ENCODE measurements at places on chromosomes 4 and X. TPM values are rescaled to one million over a fixed set of nuclear protein-coding genes. Genes with fewer than 3 reads are reported as not detected.

- DNase-seq: no peak
- H3K36me3 ChIP-seq: no peaks in the 10 kb centered on the region
- H3K4me3 ChIP-seq: no peak overlapping the region
- no peaks in the 10 kb centered on the region for H3K4me1 ChIP-seq
Measured at GRCh38 chr4:181971411-181971810, 271.8 kb upstream of the TENM3 start.

- H3K4me3 ChIP-seq: no peak overlapping the region
- no peak overlapping the region for H3K27ac ChIP-seq
- no peak for DNase-seq
- H3K36me3 ChIP-seq: peaks cover 12% of the 10 kb centered on the region
Measured at GRCh38 chr4:94238160-94238559, 30.5 kb downstream of the SMARCAD1 start.

DNA sequence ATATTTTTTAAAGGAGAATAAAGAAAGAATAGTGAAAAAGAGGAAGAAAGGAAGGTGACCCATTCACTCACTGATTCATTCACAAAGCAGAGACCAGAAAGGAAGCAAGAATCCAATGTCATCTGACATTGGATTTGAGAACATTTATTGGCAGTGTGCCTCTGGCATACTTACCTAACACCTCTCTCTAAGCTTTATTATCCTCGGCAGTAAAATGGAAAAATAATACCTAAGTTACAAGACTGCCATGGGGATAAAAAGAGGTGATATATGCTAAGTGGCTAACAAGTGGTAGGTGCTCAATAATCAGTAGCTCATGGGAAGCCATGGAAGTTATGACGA lies 41.6 kb upstream of the PPARGC1A start:
- H3K4me1 ChIP-seq: peaks cover 5% of the 10 kb centered on the region
- H3K4me3 ChIP-seq: no peak overlapping the region
- DNase-seq: no peak
- H3K27me3 ChIP-seq: no peaks in the 10 kb centered on the region
- H3K27ac ChIP-seq: no peak overlapping the region

DNA sequence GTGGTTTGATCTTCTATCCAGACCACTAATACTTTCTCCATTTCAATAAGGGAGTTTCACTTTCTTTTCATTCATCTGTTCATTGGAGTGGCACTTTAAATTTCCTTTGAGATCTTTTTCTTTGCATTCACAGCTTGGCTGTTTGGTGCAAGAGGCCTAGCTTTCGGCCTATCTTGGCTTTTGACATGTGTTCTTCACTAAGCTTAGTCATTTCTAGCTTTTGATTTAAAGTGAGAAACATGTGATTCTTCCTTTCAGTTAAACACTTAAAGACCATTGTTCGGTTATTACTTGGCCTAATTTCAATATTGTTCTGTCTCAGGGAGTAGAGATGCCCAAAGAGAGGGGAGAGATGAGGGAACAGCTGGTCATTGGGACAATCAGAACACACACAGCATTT lies 24.3 kb downstream of the CXCL13 start:
- no peaks in the 10 kb centered on the region for H3K36me3 ChIP-seq
- no peaks in the 10 kb centered on the region for H3K27me3 ChIP-seq
- no peaks in the 10 kb centered on the region for H3K4me1 ChIP-seq

The ABLIM2 gene
- 3.8 TPM for total RNA-seq

The CAMK2D gene
- 32.8 TPM for total RNA-seq

The TXK gene
- not detected for total RNA-seq

DNA sequence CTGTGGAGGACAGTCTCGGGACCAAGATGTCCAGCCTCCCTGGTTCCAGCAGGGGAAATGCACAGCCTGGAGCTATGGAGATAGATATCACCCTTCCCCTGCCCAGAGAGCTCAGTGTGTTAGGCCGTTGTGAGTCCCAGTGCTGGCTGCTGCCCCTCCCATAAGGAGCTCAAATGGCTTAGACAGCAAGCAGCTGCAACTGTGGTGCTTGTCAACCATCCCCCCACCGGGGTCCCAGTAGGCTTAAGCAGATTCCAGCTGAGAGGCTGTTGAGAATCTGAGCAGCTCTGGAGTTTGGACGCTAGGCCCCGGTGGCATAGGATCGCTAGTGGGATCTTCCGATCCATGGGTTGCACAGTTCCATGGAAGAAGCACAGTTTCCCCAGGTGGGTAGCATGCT lies 181.8 kb upstream of the POF1B start:
- H3K4me1 ChIP-seq: no peaks in the 10 kb centered on the region
- DNase-seq: no peak
